A549 treated with AZD2906 at 1 μM for 4 hours (cell line): ENCODE measurements at places on chromosomes 2 and 18. TPM values are rescaled to one million over a fixed set of nuclear protein-coding genes. Genes with fewer than 3 reads are reported as not detected.

Gene DOK6
- total RNA-seq: not detected in 5 replicates

Gene MC2R
- total RNA-seq: not detected in 5 replicates

Gene CYRIA
- total RNA-seq: 0.38 to 0.72 TPM (median 0.52 TPM) in 5 replicates

Gene TAF4B
- 3.7 to 5.1 TPM (median 3.9 TPM) in 5 replicates for total RNA-seq

Gene REG3A
- not detected in 5 replicates for total RNA-seq

Gene PNO1
- total RNA-seq: 45.2 to 58.5 TPM (median 49.3 TPM) in 5 replicates

Gene LIMS4
- 0.50 to 0.89 TPM (median 0.62 TPM) in 5 replicates for total RNA-seq

Gene MC4R
- total RNA-seq: not detected in 5 replicates

Gene ROCK2
- 19.6 to 30.4 TPM (median 23.7 TPM) in 5 replicates for total RNA-seq

Gene CD8A
- total RNA-seq: 0.18 to 0.55 TPM (median 0.24 TPM) in 5 replicates

Gene NTSR2
- 0.05 to 0.08 TPM in 2 of 5 replicates, not detected in the others for total RNA-seq

Gene PTPN2
- total RNA-seq: 17.5 to 18.8 TPM (median 18.0 TPM) in 5 replicates

Gene CHMP1B
- 37.8 to 48.3 TPM (median 41.8 TPM) in 5 replicates for total RNA-seq

Gene DLGAP1
- total RNA-seq: 0.01 to 0.06 TPM in 2 of 5 replicates, not detected in the others
